Upper lobe of left lung (tissue), 6 donors: ENCODE measurements at places on chromosomes 3 and 15. TPM values are rescaled to one million over a fixed set of nuclear protein-coding genes. Genes with fewer than 3 reads are reported as not detected.

Gene TMEM158
- total RNA-seq: 1.7 TPM

DNA sequence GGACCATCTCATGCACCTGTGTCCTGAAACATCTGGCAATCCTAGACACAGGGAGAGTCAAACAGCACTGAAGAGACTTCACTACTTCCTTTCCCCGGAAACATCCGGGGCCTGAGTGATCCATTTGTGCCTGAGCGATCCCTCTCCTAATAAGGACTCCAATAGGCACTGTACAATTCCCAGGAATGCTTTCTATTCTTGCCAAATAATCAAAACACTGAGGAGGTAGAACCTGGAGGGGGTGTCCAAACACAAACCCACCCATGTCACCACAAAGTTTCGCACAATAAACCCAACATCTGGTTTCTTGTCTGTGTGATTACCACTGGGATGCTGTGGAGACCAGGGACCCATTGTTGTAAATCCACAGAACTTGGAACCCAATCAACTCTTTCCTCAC, 205.0 kb downstream of the OPA1 start:
- no peak overlapping the region for H3K27ac ChIP-seq
- no peak overlapping the region for H3K4me3 ChIP-seq
- DNase-seq: no peak
- no peaks in the 10 kb centered on the region for H3K36me3 ChIP-seq
- no peaks in the 10 kb centered on the region for H3K4me1 ChIP-seq

GRCh38 chr3:41307065-41307464, 107.8 kb downstream of the CTNNB1 start:
- no peaks in the 10 kb centered on the region for H3K4me1 ChIP-seq
- no peaks in the 10 kb centered on the region for H3K27me3 ChIP-seq
- no peak overlapping the region for H3K27ac ChIP-seq
- no peak for DNase-seq
- no peak overlapping the region for H3K4me3 ChIP-seq
- H3K36me3 ChIP-seq: no peaks in the 10 kb centered on the region

- H3K4me3 ChIP-seq: no peak overlapping the region
- H3K27ac ChIP-seq: peak overlapping the region; percentile 77
- DNase-seq: peak; percentile 62
Observed at GRCh38 chr3:64151342-64151871, 73.9 kb downstream of the PRICKLE2 start.

Gene C3orf85
- total RNA-seq: not detected

DNA sequence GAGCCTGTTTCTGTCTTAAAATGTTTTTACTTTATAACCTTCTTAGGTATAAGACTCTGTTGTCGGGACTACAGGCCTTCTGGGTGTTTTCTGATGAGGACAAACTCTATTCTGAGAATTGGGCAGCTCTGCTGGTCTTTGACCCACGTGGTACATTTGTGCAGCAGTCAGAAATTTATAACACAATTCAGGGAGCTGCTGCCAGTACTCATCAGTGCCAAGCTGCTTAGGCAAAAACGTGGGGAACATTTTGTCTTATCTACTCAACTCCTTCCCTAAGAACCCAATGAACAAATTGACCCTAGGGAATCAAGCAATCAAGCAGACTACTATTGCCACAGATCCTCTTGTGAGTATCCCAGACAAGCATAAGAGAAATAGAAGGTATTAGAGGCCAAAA, 180.7 kb upstream of the PDZRN3 start:
- no peak for DNase-seq
- H3K4me3 ChIP-seq: no peak overlapping the region

- no peak overlapping the region for H3K4me3 ChIP-seq
- peak; percentile 78 for DNase-seq
- H3K4me1 ChIP-seq: peaks cover 5% of the 10 kb centered on the region
- no peaks in the 10 kb centered on the region for H3K36me3 ChIP-seq
Observed at GRCh38 chr15:100902436-100903167, 16.6 kb upstream of the LRRK1 start.

- no peaks in the 10 kb centered on the region for H3K27me3 ChIP-seq
- H3K27ac ChIP-seq: peak overlapping the region; percentile 95
- no peaks in the 10 kb centered on the region for H3K36me3 ChIP-seq
- no peak for DNase-seq
Observed at GRCh38 chr15:41969851-41970431, 2.4 kb downstream of the EHD4 start.

DNA sequence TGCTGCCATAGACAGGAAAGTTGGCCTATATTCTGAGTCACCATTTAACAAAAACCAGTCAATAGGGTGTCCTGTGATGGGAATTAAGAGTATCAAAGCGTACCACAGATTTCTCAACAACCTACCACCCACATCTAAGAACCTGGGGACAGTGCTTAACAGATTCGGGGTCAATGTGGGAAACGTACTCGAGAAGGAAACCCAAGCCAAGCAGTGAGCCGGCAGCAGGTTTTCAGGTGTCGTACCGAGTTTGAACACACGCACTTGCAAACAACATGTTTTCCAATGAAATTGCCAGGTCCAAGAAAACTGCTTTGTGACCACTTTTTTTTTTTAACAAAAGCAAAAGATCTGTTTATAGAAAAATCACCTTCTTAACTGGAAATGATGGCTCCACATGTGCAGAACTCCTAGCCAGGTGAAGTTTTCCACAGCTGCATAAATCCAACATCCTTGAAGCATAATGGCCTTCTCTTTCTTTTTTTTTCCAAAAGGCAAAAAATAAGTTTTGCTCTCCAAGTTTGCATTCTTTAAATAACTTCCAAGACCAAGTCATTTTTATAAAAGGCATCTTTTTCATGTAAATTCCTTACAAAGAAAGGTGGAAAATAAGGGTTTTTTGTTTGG, 45.7 kb downstream of the ADAMTS17 start:
- no peaks in the 10 kb centered on the region for H3K27me3 ChIP-seq
- H3K4me1 ChIP-seq: no peaks in the 10 kb centered on the region
- no peak overlapping the region for H3K27ac ChIP-seq

- no peak overlapping the region for H3K4me3 ChIP-seq
- H3K4me1 ChIP-seq: peaks cover 22% of the 10 kb centered on the region
- no peak for DNase-seq
- H3K27ac ChIP-seq: peak overlapping the region; percentile 50
- H3K27me3 ChIP-seq: no peaks in the 10 kb centered on the region
Observed at GRCh38 chr15:31487811-31488436, 161.3 kb downstream of the KLF13 start.

DNA sequence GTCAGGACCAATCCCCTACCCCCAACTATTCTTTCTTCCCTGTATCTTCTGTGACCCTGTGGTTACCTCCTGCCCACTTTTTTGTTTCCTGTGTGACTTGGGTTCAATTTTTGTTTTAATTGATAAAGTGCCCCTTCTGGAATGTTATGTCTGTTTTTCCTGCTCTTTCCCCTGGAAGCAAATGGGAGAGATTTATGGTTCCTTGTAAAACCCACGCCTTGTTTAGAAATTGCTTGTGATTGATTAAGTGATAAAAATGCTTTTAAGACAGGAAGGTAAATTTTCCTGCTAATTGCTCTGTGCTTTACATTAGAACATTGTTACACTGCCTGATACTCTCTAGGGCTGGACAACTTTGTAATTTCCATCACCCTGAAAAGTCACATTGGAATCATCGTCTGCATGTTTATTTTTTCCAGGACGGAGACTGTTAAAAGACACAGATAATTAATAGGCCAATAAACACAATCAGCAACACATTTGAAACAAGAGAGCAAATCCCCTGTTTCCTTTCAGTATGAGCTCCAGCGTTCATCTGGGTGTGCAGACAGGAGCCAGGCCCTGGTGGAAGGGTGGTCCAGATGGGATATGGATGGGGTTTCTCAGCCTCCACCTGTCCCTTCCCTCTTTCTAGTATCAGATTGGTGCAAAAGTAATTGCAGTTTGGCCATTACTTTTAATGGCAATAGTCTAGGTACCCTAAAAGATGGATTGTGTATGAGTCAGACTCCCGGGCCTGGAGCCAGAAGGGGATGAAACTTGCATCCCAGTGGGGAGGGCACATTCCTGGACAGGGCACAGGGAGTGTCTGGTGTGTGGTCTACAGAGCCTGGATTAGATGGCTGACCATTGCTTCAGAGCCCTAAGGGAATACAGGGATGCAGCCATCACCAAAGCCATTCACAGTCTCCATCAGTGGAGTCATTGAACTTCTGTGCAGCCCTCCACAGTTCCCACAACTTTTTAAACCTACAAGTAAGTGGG, 58.1 kb upstream of the AGBL1 start:
- no peaks in the 10 kb centered on the region for H3K4me1 ChIP-seq
- no peak overlapping the region for H3K27ac ChIP-seq
- no peaks in the 10 kb centered on the region for H3K27me3 ChIP-seq
- H3K36me3 ChIP-seq: no peaks in the 10 kb centered on the region
- no peak for DNase-seq
- H3K4me3 ChIP-seq: no peak overlapping the region

DNA sequence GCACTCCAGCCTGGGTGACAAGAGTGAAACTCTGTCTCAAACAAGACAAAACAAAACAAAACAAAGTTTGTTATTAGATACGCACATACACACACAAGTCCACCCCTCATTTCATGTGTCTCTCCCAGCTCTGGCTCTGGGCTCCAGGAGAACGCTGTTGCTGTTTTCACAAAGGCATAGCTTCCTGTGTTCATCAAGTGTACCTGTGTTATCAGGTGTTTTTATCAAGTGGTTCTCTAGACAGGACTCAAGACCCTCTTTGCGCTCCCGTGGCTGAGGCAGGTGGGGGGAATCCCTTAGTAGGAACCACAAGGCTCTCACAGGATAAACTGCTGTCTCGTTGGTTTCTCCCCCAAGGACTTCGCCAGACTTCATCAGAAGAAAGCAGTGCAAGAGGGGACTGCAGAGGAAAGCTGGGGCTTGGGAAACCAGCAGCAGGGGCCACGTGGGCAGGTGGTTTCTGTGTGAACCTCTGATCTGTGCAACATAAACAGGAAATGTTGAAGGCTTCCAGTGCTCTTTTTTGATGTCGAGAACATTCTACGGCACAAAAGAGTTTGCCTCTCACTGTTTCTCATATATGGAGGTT, 6.9 kb upstream of the PPP1R2 start:
- peak overlapping the region; percentile 4 for H3K4me3 ChIP-seq
- no peak for DNase-seq
- no peaks in the 10 kb centered on the region for H3K27me3 ChIP-seq
- H3K36me3 ChIP-seq: no peaks in the 10 kb centered on the region
- H3K4me1 ChIP-seq: peaks cover 13% of the 10 kb centered on the region

Gene RBPMS2
- 3.6 TPM for total RNA-seq

Gene ESYT3
- 56.9 TPM for total RNA-seq

Gene KIF9
- 27.0 TPM for total RNA-seq

Gene DZIP1L
- total RNA-seq: 19.2 TPM

Gene TRPM1
- not detected for total RNA-seq

DNA sequence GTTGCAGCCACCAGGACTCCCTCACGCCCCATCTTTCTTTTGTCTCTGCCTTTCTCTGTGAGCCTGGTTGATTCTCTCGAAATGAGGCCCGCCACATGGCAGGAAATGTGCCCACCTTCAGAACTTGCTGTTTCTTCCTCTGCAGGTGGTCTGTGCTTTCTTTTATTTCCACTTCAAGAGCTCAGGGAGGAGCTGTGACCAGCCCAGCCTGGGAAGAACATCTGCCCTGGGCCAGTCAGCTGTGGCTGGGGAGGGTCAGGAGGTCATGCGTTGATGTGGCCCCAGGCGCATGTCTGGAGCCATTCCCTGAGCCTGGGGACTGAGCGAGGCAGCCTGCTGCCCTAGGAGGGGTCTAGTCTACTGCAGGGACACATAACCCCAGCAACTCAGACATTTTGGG, 8.0 kb downstream of the FBLN2 start:
- no peaks in the 10 kb centered on the region for H3K4me1 ChIP-seq
- DNase-seq: no peak
- no peaks in the 10 kb centered on the region for H3K27me3 ChIP-seq
- no peaks in the 10 kb centered on the region for H3K36me3 ChIP-seq
- H3K4me3 ChIP-seq: no peak overlapping the region

- DNase-seq: no peak
- peak overlapping the region; percentile 35 for H3K4me3 ChIP-seq
- no peaks in the 10 kb centered on the region for H3K27me3 ChIP-seq
- H3K36me3 ChIP-seq: no peaks in the 10 kb centered on the region
- peaks cover 16% of the 10 kb centered on the region for H3K4me1 ChIP-seq
Observed at GRCh38 chr3:107430996-107431245, 53.7 kb downstream of the CCDC54 start.

- H3K27ac ChIP-seq: no peak overlapping the region
- H3K4me1 ChIP-seq: no peaks in the 10 kb centered on the region
- DNase-seq: no peak
- H3K36me3 ChIP-seq: no peaks in the 10 kb centered on the region
Observed at GRCh38 chr3:193129607-193130006, 111.4 kb upstream of the PLAAT1 start.

- H3K27me3 ChIP-seq: no peaks in the 10 kb centered on the region
- no peaks in the 10 kb centered on the region for H3K4me1 ChIP-seq
- H3K36me3 ChIP-seq: no peaks in the 10 kb centered on the region
- H3K4me3 ChIP-seq: no peak overlapping the region
- DNase-seq: no peak
- H3K27ac ChIP-seq: no peak overlapping the region
Observed at GRCh38 chr3:126900859-126901540, 81.9 kb upstream of the PLXNA1 start.

Gene SPTBN5
- 7.2 TPM for total RNA-seq

GRCh38 chr3:43005981-43006380, 26.9 kb downstream of the GASK1A start:
- no peaks in the 10 kb centered on the region for H3K27me3 ChIP-seq
- no peaks in the 10 kb centered on the region for H3K36me3 ChIP-seq
- H3K4me3 ChIP-seq: no peak overlapping the region

GRCh38 chr3:183123891-183124290, 24.6 kb upstream of the MCCC1 start:
- H3K36me3 ChIP-seq: no peaks in the 10 kb centered on the region
- H3K4me1 ChIP-seq: no peaks in the 10 kb centered on the region
- H3K27me3 ChIP-seq: no peaks in the 10 kb centered on the region
- DNase-seq: no peak
- no peak overlapping the region for H3K4me3 ChIP-seq
- H3K27ac ChIP-seq: no peak overlapping the region

- H3K4me3 ChIP-seq: no peak overlapping the region
- no peak overlapping the region for H3K27ac ChIP-seq
- no peaks in the 10 kb centered on the region for H3K27me3 ChIP-seq
- H3K4me1 ChIP-seq: no peaks in the 10 kb centered on the region
- no peaks in the 10 kb centered on the region for H3K36me3 ChIP-seq
Observed at GRCh38 chr15:42911058-42911592, 9.5 kb downstream of the TTBK2 start.

Gene GOLGA8O
- total RNA-seq: not detected

Gene ERC2
- 1.2 TPM for total RNA-seq

Gene TMEM212
- 3.0 TPM for total RNA-seq

Gene GOLGA6L1
- total RNA-seq: not detected

DNA sequence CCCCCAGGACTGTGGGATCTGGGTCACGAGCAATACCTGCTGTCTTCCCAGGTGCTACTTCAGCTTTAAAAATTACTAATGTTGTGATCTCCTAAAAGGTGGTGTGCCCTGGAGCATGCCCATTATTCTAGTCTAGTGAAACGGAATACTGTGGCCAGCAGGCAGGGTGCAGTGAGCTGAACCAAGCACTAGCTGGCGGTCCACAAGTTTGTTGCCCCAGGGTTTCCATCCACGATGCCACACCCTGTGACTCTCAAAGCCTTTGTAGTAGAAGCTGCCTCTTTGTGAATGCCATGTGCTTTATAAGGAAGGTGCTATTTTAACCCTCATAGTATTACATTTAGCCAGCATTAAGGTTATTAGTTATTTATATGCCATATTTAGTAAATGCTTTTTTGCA, 49.1 kb downstream of the PXYLP1 start:
- DNase-seq: no peak
- peaks cover 7% of the 10 kb centered on the region for H3K36me3 ChIP-seq
- H3K27ac ChIP-seq: no peak overlapping the region
- no peaks in the 10 kb centered on the region for H3K27me3 ChIP-seq
- peaks cover 17% of the 10 kb centered on the region for H3K4me1 ChIP-seq
- H3K4me3 ChIP-seq: no peak overlapping the region

- H3K4me1 ChIP-seq: no peaks in the 10 kb centered on the region
- no peaks in the 10 kb centered on the region for H3K27me3 ChIP-seq
- no peak overlapping the region for H3K4me3 ChIP-seq
Observed at GRCh38 chr15:31605467-31605931, 278.9 kb downstream of the KLF13 start.
